Stimulated activated CD4-positive, alpha-beta T cell treated with anti-CD3 and anti-CD28 coated beads, Interleukin-4, amount 100 ng/mL, for 4 hours (primary cell): ENCODE measurements at places on chromosomes 13 and 19.

DNA sequence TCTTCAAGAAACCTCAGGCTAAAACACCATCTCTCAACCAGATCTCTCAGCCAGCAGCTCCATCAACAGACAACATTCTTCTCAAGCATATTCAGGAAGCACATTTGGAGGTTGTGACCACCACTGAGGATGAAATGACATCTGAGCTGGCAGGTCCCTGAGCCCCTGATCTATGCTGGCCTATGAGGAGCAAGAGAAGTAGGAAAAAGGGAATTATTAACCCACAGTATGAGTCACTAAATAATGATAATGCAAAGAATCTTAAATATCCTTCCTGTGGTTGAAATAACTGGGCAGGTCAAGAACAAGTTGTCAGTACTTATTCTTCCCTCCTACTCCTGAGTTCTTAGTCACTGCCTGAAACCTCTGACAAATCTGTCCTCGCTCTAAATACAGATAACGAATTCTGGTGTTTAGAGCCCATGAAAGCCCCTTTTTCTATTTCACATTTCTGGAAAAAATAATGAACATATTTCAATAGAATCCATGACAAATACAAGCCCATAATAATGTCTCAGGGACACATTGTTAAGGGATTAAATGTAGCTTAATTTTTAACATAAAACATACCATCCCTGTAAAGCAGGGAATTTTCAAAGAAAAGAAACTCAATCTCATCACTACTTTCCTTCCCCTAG, 225.8 kb upstream of the IRS2 start:
- DNase-seq, result no peak

GRCh38 chr19:36245210-36246005, 30.5 kb downstream of the ZNF146 start:
- no peak for DNase-seq

GRCh38 chr13:27398360-27398759, 26.1 kb upstream of the GTF3A start:
- no peak for DNase-seq

- no peak for DNase-seq
These were observed 139.6 kb downstream of the STOML3 start for GRCh38 chr13:38850868-38851626.

- DNase-seq, result no peak
These were observed 36.9 kb downstream of the RASA3 start for GRCh38 chr13:114095486-114095885.

DNA sequence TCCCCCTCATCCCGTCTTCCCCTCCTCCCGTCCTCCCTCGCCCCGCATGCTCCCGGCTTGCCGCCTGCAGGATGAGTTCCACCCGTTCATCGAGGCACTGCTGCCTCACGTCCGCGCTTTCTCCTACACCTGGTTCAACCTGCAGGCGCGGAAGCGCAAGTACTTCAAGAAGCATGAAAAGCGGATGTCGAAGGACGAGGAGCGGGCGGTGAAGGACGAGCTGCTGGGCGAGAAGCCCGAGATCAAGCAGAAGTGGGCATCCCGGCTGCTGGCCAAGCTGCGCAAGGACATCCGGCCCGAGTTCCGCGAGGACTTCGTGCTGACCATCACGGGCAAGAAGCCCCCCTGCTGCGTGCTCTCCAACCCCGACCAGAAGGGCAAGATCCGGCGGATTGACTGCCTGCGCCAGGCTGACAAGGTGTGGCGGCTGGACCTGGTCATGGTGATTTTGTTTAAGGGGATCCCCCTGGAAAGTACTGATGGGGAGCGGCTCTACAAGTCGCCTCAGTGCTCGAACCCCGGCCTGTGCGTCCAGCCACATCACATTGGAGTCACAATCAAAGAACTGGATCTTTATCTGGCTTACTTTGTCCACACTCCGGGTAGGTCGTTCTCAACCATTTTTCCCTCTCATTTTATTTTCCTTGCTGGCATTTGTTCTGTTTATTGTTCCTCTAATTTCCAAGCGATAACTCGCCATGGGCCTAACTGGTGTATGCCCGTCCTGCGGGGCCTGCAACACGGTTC, 29.8 kb downstream of the NFIX start:
- DNase-seq, result no peak

GRCh38 chr19:42323473-42323851, 2.0 kb upstream of the MEGF8 start:
- no peak for DNase-seq

GRCh38 chr13:101522607-101523006, 70.1 kb downstream of the ITGBL1 start:
- no peak for DNase-seq

DNA sequence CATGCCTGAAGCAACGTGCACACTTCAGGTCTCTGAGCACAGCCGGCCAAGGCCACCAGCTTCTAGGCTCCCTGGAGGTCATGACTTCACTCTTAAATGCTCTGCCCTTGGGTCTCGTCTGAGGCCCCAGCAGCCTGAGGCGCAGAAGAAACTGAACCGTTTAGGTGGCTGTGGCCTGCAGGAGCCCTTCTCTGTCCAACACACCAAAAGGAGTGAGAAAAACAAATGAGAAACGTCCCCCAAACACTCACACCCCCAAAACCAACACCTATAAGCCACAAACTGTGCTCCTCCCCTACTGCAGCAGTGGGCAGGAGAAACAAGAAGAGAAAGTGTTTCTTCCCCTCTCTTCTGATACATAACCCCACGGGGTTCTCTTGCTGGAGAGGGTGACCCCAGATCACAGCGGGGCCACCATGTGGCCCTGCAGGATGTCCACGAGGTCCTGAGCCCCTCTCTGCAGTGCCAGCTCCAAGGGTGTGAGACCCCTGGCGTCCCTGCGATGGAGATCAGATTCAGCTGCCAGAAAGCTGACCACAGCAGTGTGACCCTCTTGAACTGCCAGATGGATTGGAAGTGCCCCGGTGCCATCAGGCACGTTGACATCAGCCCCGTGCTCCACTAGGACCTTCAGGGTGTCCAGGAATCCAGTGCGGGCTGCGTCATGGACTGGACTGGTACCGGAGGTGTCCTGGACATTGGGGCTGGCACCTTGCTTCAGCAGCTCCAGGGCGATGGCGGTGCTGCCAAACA, 1.0 kb upstream of the KRI1 start:
- DNase-seq, result peak; percentile 43

GRCh38 chr19:51407511-51408131, 9.8 kb downstream of the SIGLEC10 start:
- DNase-seq, result peak; percentile 18

GRCh38 chr13:113816254-113816929, 47.5 kb downstream of the GAS6 start:
- no peak for DNase-seq

GRCh38 chr19:54189145-54189734, at the start of gene MBOAT7:
TSS of gene MBOAT7 (minus strand) at chr19:54189580. CDS start at chr19:54188508, 1,072 bp downstream.
- DNase-seq, result no peak

DNA sequence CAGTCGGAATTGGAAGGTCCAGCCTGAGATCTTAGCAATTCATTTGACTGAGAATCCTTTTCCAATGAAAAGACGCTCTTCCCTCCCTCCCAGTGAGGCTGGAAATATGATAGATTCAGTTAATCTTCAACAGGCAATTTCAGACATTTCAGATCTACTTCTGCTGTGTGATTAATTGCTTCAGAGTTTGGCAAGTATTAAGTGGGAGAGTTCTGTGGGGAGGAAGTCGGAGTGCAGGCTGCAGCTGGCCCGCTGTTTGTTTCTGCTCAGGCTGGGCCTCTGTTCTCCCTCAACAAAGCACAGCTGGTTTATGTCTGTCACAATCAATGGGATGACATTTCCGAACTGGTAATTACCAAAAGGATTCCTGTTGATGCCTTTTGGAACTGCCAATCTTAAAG, 178.2 kb downstream of the NDFIP2 start:
- no peak for DNase-seq

- DNase-seq, result peak; percentile 18
These were observed 232.9 kb downstream of the FOXO1 start for GRCh38 chr13:40433577-40433976.

DNA sequence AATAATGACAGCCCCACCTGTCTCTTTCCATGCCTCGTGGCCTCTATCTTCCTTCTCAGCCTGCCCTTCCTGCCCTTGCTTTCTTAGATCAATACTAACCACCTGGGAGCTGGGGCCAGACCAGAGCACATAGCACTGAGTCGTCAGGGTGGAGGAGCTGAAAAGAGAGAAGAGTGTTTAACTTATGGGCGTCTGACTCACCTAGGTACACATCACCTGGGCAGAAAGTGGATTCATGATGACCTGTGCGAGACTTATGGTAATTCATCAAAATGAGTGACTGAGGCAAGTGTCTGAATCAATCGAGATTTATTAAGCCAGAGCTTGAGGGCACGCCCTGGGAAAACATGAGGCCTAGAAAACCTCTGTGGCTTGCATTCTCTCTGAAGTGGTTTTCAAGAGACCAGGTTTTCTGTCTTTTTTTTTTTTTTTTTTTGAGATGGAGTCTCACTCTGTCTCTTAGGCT, 19.2 kb downstream of the CEACAM6 start:
- DNase-seq, result peak; percentile 64

DNA sequence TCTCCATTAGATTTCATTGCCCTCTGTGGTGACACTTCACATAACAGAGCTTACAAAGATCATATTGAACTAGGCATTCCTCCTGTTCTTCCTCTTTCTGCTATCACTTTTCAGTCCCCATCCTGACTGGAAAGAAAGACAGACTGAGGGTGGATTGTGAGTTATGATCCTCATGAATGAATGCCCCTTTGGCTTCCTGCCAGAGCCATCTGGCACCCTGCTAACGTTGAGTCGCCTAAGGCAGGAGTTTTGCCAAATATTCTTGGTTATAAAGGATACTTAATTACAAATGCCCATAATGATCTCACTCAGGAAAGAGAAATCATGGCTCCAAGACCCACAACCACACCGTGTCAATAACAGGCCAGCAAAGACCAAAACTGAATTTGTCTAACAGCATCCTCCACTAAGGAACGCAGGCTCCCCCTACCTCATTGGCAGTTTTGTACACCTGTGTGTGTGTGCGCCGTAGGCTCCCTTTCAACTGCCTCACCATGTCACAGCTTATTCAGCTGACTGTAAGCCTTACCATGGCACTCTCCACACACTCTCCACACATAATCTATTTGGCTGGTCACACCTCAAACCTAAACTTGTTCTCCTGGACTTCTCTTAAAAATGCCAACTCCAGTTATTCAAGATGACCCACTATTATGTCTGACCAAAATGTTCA, 15.5 kb downstream of the ZNF211 start:
- no peak for DNase-seq

GRCh38 chr19:19385896-19386869, 19.3 kb upstream of the GATAD2A start:
- peak; percentile 53 for DNase-seq

- DNase-seq, result no peak
These were observed 1320.2 kb upstream of the PCDH9 start for GRCh38 chr13:68550330-68550729.

GRCh38 chr13:27592865-27593264, 27.5 kb downstream of the LNX2 start:
- no peak for DNase-seq

- no peak for DNase-seq
These were observed 61.2 kb upstream of the ARGLU1 start for GRCh38 chr13:106628936-106629659.

- no peak for DNase-seq
These were observed 40.4 kb downstream of the SACS start for GRCh38 chr13:23392925-23393645.

GRCh38 chr19:51392701-51393100, 2.3 kb upstream of the C19orf84 start:
- DNase-seq, result no peak

DNA sequence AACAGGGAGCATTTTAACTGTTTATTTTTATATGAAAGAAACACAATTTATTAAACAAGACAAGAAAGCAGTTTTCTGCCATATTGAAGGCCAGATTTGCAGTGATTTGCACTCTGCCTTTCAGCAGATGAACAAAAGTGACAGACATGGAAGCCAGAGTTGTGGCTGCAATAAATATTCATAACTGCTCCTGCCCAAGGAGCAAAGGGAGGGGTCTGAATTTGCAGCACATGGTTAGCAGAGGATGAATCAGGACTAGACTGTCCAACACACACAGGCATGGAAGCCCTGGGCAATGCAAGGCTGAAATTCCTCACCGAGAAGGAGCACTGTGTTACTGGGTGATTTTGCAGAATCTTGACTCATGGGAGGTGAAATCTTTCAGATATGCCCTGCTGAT, 418.2 kb downstream of the DCT start:
- no peak for DNase-seq
